ENCODE measurements at places on chromosomes 1 and 21.

DNA sequence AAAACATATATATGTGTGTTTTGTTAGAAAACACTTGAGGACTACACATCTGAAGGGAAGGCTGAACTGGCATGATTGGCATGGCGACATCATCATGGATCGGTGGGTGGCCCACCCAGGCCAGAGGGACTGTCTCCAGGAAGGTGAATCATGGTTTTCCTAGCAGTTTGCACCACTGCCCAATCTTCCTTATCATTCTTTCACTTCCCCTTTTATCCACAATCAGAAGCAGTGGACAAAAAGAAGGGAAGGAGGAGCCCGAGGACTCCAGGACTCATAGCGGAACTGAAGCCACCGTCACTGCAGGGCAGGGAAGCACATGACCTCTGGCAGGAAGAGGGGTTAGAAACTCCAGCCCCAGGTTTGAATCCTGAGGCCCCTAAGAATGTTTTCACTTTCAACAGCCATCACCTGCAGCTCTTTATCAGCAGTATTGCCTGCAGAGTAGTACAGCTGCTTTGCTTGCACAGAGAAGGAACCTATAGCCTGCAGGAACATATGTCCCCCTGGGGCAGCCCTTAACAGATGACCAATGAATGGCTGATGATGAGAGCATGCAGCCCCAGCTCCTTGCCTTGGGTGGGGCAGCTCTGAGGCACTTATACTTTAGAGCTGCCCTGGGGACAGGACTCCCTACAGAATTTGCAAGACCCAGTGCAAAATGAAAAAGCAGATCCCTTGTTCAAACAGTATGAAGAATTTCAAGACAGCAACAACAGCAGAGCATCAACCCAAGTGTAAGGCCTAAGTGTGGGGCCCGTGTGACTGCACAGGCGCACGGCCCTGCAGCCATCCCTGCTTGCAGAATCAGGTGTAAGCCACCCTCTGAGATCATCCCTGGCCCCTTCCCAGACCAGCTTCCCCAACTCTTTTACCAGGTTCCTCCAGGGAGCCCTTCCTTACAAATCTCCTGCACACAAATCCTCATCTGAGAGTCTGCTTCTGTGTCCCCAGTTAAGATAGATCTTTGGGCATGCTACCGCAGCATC lies 241.8 kb upstream of the IRF2BP2 start:
- no peak for DNase-seq

GRCh38 chr1:205515781-205516253 lies 11.3 kb downstream of the CDK18 start:
- no peak for DNase-seq

- DNase-seq: no peak
Observed at GRCh38 chr1:158176399-158176798, 4.3 kb upstream of the CD1D start.

GRCh38 chr21:16169779-16170178 lies 440.0 kb downstream of the USP25 start:
- DNase-seq: no peak

DNA sequence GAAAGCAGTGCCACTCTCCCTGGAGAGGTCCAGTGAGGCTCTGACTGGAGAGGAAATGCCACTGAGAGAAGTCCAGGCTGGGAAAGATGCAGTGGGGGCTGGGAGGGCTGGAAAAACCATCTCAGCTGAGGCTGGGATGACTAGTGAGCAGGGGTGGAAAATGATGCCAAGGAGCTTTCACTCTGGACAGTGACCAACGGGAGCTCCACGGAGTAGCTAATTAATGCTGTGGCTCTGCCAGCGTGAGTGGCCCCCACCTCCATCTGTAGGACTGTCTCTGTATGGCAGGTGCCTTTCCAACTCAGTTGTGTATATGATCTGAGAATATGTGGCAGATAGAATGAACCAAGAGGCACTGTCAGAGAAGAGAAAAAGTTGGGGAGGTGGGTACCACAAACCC lies 86.7 kb downstream of the DDX20 start:
- no peak for DNase-seq

- DNase-seq: no peak
Observed at GRCh38 chr1:45032837-45033236, 20.8 kb downstream of the UROD start.

DNA sequence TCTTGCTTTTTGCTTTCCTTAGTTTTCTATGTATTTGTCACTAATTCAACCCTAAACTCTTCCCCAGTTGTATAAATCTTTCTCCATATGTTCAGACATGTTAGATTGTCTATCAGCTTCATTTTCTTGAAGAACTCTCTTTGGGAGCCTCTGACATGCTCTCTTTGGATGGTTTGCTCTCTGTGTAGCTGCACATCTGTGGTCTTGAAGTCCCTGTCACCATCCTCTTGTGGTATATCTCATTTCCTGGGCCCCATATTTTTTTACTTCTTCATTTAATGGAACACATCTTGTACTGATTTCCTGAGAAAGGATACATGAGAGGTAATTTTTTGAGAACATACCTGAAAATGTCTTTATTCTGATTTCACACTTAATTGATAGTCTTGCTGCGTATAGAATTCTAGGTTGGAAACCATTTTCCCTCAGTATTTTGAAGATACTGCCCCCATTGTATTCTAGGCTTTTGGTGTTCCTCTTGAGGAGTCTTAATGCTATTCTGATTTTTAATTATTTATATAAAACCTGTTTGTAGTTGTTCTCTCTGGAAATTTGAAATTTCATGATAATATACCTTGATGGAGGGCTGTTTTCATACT lies 72.6 kb downstream of the ST3GAL3 start:
- DNase-seq: no peak

DNA sequence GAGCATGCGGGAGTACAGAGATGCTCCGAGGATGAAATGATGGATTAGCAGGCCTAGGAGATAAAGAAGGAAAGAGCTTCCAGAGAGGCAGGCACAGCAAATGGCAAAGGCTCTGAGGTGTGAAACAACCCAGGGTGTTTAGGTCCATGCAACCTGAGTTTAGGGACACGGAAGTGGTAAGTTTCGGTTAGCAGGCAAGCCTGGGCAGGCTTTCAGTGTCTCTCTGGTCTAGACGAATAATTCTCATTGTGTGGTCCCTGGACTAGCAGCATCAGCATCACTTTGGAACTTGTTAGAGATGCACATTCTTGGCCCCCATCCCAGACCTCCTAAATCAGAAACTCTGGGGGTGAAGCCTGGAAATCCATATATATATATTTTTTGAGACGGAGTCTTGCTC lies 18.6 kb downstream of the NKAIN1 start:
- no peak for DNase-seq

DNA sequence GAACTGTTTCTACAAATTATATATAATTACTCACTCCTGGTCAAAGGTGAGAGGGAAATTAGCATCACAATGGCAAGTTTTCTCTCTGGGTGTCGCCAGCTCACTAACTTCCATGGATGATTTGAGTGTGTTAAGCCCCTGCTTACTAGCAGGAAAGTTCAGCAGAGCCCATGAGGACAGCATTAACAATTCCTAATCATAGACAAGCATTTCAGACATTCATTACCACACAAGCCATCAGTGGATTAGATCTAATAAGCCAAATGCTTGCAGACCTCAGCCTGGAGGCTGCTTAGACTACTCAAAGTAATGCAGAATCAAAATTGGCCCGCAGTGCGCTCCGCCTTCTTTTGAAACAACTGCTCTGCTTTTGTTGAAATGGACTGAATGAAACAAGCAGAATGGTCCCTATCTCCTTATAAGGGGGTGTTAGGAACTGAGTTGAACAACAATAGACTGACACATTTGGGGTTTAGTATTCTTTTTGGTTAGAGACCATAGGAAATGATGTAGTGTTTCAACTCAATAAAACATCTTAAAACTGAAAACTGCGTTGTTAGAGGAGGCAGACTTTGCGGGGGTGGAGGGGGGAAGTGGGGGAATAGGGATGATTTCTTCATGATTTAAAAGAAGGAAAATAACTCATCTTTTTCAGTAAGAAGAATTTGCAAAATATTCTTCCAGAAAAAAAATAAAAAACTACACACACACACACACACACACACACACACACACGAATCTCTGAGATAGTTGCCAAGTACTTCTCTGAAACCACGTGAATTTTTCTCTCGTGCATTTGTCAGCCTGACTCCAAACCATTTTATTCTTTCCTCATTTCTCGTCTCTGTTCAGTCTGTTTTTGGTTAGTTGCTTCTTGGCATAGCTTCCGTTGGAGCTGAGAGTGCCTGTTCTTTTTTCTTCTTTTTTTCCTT lies 54.6 kb downstream of the GORAB start:
- DNase-seq: no peak

- DNase-seq: no peak
Observed at GRCh38 chr1:84489766-84490165, 10.7 kb downstream of the RPF1 start.

All from stimulated activated CD8-positive, alpha-beta memory T cell treated with anti-CD3 and anti-CD28 coated beads, Interleukin-7, amount 100 ng/mL, for 48 hours (primary cell).